ENCODE measurements at places on chromosomes 12 and 14.

DNA sequence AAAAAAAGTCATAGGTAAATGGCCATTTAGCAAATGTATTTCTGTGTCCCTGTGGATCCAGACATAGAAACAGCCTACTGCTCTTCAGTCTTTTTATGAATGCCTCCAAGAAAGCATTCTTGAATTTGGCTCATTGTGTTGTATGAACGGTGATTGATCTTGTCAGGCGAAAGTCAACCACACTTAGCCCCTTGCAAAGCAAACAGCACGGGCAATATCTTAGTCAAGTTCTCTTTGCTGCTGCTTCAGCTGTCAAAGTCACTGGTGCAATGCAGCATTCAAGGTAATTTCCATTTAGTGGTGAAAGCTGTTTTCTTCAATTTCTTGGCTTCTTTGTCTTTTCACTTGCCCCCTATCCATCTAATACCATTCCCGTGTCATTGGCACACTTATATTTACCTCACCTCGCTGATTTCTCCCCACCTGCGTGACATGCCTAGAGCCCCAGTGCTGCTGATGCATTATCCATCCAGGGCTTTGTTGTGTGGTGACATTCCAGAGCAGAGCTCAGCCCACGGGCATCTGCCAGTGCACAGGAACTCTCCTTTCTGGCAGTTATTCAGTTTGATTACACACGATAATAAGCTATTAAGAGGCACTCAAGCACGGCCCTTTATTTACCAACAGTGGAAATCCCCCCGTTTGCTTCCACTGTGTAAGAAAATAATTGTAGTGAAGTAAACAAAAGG lies 362.3 kb upstream of the NOVA1 start:
- no peak for DNase-seq

GRCh38 chr12:25058658-25059058 lies 109.8 kb upstream of the BCAT1 start:
- no peak for DNase-seq

GRCh38 chr14:32702562-32702961 lies 236.1 kb upstream of the NPAS3 start:
- DNase-seq: no peak

DNA sequence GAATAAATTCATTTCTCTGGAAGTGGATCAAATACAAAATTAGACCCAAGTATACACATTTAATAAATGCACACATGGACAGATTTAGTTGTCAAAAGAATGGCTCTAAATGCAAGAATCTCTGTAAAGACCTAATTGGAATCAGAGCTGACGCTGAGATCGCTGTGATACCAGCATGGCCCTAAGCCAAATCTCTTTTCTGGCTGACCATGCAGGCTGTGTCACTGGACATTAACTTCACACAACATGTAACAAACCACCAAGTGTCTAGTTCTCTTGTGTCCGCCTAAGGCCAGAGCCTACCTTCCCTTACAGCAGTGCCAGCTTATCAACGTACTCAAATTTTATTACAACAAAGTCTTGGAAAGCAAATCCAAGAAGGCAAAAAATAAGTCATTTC lies 127.5 kb downstream of the MED13L start:
- DNase-seq: no peak

GRCh38 chr14:63800651-63801375 lies 52.0 kb upstream of the SYNE2 start:
- no peak for DNase-seq

Data from Peyer's patch (tissue), 4 donors.